Activated CD4-positive, CD25-positive, alpha-beta regulatory T cell (primary cell): ENCODE measurements at places on chromosomes 1 and 21.
A peak's percentile ranks its signal among the peaks of the same experiment; 100 is the strongest.

DNA sequence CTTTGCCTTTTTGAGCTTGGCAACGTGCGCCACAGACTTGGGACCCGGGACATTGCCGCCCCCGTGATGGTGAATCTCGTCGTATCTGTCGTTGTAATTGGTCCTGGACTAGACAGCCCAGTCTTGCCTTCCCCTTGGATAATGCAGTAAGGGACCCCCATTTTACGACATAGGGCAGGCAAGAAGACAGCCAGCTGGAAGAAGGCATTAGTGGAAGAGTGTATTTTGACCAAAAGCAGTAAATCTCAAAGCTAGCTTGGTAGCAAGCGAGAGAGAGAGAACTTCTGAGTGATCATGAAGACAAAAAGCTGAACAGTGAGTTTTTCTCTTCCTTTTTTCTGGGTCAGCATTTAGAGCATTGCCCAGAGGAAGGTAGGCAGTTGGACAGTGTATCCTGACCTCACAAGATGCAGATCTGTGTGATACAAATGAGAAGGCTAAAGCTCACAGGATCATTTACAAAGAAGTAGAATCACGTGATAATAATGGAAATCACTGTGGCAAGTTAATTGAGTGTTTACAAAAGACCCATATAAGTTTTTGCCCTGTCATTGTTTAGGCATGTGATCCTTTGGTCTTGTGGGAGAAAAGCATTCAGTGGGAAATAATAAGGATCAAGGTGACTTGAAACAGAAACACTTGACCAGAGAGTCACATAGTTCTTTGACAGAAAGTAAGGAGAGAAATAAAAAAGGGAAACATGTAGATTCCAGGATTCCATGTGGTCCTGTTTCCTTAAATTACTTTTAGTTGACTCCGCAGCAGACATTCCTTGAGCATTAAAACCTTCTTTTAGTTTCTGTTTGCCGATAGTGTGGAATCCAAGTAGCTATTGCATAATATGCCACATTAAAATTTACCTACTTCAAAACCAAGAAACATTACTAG is 66.3 kb downstream of the CNST start:
- DNase-seq = no peak

- DNase-seq = no peak
Measured at GRCh38 chr1:15662477-15662876, 21.6 kb upstream of the PLEKHM2 start.

DNA sequence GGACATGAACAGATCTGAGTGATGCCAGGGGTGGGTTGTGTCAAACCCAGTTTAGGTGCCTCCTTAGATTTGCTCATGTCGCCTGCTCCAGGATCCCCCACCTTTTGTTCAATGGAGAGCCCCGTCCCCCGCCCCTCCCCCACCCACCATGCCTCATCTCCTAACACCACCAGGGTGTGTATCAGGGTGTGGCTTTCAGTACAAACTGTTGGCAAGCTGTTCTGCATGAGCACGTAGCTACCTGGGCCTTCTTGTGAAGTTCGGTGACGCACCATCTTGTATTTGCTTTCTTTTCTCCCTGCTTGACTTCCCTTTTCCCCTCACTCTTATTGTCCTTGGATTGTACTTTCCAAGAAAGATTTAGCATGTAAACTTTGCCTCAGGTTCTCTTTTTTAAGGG is 94.8 kb downstream of the EBNA1BP2 start:
- DNase-seq = no peak

GRCh38 chr1:230139315-230139714 is 72.3 kb downstream of the GALNT2 start:
- DNase-seq = no peak

GRCh38 chr1:37189111-37189510 is 154.8 kb upstream of the GRIK3 start:
- DNase-seq = no peak

DNA sequence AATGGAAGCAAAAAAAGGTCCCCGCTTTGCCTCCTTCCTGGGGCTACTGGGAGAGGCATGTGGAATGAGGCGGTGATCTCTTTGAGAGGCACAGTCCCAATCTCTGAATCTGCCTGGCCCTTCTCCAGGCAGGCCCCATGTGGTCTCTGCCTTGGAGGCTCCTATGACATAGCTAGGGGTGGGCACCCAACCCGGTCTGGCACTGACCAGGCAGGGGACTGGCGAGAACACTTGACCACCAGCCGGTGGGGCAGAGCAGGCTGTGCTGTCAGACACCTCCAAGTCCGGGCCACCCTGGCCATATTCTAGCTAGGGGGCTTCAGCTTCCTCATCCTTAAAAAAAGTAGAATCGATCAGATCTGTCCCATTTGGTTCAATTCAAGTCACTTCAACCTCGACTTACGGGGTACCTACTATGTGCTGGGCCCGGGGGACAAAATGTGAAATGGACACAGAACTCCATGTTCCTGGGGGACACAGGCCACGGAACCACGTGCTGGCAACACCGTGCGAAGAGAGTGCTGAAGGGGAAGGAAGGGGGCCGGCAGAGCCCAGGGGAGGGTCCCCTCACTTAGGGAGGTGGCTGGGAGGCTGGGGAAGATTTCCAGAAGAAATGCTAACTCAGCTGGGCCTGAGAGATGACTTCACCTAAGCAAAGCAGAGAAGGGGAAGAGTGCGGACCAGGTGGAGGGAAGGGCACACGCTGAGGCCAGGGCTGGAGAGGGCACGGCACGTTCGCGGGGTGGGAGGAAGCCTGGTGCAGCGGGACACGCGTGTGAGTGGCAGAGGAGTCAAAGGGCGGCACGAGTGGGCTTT is 33.3 kb downstream of the HSPG2 start:
- no peak for DNase-seq

DNA sequence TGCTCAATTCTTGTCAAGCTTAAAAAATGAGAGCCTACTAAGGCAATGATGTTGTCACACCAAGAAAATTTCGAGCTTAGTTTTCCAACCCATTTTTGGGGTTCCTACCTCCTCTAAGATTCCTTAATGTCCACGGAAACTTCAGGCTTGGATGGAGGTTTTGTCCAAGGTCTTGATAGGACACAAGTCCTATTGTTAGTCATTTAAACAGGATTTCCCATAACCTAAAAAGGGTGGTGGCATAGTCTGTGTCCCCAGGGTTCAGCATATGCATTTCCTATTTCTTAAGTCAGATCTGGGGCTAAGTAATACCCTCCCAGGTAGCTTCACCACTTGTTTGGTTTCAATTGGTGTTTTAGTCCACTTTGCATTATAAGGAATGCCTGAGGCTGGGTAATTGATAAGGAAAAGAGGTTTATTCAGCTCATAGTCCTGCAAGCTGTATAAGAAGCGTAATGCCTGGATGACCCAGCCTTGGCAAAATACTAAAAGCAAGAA is 10.9 kb upstream of the PADI2 start:
- DNase-seq = no peak

DNA sequence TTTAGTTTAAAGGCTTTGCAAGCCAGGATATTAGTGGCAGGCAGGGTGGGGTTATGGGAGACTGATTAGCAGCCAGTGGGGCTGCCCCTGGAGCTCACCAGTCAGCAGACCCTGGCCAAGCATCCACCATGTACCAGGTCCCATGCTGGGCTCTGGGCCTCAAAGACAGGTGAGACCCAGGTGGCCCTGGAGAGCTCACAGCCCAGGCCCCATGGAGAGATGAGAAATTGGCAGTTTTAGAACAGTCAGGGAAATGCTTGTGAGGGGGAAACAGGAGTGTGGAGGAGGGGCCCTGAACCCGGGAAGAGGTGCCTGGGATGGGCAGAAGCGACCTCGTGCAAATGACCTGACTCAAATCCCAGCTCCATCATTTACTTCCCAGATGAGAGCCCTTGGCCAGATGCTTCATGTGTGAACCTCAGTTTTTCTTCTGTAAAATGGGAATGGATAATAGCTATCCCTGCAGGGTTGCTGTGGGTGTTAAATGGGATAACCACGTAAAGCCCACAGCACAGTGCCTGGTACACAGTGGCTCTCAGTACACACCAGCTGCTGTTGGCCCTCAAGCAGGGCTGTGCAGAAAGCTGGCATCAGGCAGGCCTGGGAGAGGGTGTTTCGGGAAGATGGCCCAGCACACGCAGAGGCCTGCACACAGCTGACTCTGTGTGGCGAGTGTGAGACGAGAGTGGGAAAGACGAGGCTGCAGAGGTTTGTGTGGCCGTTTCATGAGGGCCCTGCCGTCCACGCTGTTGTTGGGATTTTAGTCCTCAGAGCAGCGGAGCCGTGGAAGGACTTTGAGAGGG is 518.5 kb downstream of the PTPRU start:
- DNase-seq = no peak

DNA sequence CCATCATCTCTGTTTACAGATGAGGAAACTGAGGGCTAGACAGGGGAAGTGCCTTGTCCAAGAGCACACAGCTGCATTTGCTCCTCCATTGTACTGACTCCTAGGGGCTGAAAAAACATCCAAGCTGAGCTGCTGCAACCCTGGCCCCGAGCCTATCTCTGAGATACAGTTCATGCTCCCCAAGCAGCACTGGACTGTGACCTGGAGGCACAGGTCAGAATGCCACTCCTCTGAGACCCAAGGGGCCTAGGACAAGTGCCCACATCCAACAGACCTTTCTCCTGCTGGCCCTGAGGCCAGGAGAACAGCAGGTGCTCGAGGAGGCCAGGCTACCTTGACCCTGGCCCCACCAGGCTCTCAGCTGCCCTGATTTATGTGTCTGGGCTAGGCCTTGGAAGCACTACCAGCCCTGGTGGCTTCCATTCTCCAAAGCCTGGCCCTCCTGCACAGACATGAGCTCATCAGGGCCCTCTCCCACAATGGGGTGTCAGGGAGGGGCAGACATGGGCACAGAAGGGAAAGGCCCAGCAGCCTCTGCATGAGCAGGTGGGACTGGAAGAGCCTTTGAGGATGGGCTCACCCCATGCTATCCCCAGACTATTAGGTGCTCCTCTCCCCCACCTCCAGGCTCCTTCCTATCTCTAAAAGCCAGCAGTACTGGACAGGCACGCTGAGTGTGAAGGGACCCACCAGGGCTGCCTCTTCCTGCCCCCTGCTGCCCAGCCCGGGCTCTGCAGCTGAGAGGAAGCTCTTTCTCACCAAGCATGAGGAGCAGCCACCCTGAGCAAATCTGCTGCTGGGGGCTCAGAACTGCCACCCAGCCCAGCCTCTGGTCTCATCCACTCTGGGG is 18.8 kb downstream of the ADGRB2 start:
- peak; percentile 19 for DNase-seq

DNA sequence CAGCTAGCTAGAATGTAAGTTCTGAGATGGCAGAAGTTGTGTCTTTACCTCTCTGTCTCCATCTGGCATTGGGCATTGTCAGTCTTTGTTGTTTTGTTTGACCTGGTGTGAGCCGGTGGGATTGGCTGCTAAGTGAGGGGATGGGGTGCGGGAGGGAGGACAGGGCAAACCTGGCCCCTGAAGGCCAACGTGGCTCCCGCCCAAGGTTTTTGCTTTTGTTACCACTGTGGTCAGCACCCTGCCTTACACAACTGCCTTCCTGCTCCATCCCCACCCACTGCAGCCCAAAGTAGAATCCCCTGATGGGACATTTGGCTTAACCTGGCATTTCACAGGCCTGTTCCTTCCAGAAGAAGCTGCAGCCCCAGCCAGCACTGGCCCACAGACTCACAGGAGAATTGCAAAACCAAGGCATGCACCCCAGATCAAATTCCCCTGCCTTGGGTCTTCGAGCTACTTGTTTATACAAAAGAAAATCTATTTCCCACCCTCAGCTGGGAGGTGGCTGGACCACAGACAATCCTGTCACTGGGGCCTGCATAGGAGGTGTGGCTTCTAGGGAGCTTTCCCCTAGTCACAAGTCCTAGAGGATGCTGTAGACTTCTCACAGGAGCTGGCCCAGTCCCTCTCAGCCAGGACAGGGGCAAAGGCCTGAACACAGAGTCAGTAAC is 147.5 kb downstream of the TRABD2B start:
- DNase-seq = no peak

- no peak for DNase-seq
Measured at GRCh38 chr1:84698151-84699110, 8.2 kb upstream of the SSX2IP start.

DNA sequence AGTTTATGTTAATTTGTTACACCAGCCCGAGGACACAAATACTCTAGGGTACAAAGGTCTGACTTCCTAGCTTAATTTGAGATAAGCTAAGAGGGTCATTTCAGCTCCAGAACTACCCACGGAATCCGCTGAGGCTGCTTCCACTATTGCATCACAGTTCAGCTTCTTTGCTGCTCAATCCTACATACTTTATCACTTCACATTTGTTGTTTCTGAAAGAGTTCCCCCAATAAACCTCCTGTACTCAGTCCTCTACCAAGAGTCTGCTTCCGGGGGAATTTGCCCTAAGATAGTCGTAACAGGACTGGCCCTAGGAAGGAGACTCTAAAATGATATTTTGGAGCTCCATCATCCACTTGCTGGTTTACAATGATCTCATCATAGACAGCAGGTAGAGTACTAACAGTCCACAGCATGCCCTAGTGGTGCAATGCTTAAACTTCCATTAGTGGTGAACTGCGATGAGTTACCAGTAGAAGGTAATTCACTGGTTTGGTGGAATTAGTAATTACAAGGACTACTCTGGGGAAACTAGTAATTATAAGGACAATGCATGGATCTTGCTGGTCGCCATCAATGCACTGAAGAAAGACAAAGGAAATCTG is 229.3 kb downstream of the USH2A start:
- DNase-seq = no peak

DNA sequence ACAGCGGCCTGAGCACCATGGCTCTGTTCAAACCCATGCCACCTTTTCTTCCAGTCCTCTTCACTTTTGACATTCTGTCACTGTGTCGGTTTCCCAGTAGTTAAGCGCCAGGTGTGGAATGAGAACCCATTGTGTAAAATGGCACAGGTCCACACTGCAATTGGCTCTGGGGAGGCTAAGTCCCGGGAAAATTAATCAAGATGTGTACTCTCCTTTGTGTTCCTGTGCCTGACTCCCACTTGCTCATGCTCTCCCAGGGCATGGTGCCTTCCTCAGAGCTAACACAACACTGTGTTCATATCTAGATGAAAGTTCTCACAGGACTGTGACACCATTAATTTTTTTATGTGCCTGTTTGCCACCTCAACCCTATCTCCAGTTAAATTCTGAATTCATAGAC is 59.0 kb upstream of the BTG3 start:
- DNase-seq = no peak

DNA sequence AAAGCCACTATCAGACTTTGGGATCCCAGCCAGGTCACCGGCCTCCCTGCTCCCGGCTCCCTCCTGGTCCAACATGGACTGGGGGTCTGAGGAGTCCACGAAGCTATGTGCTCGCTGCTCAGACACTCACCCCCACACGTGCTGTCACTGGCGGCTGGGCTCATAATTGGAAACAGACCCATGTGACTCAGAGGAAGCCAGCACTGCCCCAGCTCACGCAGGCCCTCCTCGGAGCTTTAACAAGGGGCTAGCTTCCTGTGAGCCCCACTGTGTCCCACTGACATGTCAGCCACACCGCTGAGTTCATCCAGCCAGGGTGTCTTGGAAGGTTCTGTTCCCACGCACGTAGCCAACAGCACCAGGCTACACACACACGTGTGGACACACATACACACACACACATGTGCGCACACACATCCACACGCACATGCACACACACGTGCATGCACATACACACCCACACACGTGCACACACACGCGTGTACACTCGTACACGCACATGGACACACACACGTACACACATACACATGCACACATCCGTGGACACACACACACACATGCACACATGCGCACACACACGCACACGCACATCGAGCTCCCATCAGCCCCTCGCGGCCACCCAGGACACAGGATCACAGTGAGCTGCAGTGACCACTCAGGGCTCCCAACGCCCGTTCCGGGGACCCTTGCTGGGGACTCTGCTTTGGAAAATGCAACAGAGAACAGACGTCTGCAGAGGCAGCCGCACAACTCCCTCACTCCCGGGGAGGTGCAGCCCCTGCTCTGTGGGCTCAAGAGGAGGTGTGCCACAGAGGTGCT is 18.4 kb upstream of the COL6A2 start:
- DNase-seq = no peak

GRCh38 chr1:211742889-211743529 is 67.6 kb upstream of the NEK2 start:
- no peak for DNase-seq
